ENCODE measurements at places on chromosomes 7 and 10.
A peak's percentile ranks its signal among the peaks of the same experiment; 100 is the strongest.

GRCh38 chr10:72132854-72133253 is 44.5 kb upstream of the SPOCK2 start:
- DNase-seq: no peak

- no peak for DNase-seq
Observed at GRCh38 chr7:132527467-132528410, 48.5 kb downstream of the PLXNA4 start.

DNA sequence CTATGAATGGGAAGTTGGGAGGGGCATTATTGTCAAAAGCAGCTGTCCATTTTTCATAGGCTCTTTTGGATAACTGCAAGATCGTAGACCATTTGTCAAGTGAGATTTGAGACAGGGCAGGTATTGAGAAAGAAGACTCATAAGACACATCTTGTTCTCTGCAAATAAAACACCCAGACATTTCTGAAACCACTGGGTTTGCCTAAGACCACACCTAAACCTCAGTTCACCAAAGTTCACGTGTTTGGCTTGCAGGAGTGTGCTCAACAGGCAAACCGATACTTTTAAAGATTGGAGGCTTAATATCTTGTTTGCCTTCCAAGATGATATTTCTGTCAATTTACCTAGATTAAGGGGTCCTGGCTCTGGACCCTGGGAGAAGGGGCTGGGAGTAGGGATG is 628.4 kb downstream of the CALN1 start:
- DNase-seq: no peak

DNA sequence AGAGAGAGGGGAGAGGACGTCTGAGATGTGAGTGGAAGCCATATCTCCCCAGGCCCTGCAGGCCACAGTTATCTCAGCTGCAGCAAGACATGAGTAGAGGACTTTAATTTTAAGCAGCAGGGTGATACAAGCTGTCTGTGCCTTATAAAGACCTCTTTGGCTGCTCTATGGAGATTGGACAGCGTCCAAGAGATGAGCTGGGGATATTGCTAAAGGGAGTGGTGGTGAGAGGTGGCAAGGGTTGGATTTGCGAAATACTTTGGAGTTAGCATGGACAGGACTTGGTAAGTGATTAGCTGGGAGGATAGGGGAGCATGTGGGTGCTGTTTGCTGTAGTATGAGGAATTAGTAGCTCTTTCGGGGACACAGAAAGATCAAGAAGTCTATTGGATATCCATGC is 191.8 kb downstream of the CACNB2 start:
- DNase-seq: no peak

DNA sequence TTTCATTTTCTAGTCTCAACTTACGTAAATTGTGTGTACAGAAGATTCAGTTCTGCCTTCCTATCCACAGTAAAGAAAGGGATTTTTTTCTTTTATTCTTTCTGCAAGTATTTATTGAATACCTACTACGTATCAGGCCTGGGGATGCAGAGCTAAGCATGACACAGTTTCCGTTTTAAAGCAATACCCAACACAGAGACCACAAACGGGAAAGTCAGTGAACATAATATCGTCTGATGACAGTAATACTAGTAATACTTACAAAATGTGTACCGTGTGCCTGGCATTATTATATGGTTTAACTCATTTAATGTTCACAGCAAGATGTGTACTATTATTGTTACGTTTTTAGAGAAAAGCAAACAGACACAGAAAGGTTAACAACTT is 22.4 kb downstream of the REEP3 start:
- no peak for DNase-seq

DNA sequence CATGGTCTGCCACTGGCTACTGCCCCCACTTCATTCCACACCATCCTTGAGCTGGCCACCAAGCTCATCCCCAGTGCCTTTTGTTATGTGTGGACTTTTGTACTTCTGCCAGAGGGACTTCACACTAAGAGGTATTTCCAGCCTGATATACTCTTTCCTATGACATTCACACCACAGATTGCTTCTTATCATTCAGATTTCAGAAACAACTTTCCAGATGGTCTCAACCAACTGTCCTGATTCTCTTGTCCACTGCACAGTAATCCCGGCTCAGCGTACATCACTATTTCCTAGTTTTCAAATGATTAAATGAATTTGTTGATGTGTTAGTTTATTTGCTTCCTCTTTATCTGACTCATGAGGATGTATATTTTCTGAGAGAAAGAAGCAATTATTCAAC is 7.1 kb downstream of the CDC14C start:
- DNase-seq: no peak

GRCh38 chr10:66714741-66715140 is 211.1 kb upstream of the LRRTM3 start:
- no peak for DNase-seq

DNA sequence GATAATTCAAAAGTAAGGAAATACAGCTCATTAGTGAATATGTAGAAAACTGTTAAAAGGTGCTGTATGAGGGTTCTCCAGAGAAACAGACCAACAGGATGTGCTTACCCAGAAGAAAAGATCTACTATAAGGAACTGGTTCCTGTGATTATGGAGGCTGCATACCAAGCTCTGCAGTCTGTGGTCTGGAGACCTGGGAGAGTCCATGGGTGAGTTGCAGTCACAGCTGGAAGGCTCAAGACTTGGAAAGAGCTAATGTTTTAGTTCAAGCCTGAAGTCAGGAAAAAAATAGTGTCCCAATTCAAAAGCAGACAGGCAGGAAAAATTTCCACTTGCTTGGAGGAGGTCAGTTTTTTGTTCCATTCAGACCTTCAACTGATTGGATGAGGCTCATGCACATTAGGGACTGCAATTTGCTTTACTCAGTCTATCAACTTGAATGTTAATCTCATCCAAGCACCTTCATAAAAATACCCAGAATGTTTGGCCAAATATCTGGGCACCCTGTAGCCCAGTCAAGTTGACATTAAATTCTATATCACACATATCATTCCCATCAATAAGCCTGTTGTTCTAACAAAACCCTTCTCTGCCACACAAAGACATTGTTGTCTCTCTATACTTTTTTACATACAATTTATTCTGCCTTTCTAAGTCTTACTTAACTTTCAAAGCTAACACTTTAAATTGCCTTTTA is 197.9 kb upstream of the KLF6 start:
- DNase-seq: peak; percentile 45

DNA sequence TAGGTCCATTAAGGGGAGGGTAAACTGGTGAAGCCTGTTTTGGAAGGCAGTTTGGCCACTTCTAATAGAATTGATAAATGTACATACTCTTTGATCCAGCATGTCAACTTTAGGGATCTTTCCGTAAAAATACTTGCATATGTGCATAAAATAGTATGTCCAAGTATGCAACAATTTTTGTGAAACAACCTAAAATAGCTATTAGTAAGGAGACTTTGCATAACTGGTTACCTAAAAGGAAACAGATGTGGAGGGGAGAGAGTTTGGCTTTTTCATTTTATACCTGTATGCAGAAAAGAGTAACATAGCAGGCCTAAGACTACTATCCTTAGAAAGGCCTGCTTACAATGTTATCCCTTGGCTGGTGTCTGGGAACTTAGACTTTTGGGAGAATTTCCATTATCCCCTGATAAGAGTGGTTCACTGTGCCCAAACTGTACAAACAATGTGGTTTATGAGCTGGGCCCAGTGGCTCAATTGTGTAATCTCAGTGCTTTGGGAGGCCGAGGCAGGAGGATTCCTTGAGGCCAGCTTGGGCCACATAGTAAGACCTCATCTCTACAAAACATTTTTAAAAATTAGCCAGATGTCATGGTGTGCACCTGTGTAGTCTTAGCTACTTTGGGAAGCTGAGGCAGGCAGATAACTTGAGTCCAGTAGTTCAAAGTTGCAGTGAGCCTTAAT is 21.3 kb downstream of the PTPN12 start:
- no peak for DNase-seq

Data from EH (cell line).